ENCODE measurements at places on chromosomes 16 and 17.

DNA sequence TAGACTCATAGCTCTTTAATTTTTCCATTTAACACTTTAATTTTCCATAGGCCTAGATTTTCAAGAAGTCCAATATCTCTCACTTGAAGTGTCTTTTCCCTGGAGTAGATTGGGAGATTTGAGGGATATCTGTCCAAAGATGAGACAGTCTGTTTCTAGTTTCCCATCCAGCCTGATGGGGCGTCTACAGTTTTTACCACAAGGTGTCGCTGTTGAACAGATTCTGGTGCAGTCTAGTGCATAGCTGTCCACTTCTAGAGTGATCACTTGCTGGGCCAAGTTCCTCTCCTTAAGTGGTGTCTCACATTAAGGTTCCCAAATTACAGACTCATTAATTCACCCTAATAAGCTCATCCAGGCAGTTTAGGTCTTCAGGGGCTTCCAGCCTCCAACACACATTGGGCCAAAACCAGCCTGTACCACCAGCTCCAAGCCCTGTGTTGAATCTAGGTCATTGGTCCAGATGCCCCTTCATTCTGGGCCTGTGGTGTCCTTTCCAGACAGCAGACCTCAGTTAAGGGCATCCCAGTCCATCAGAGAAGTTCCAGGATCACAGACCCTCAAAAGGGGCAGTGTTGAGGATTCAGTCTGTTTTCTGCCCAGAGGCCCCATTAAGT is 9.4 kb downstream of the SNX20 start:
- DNase-seq: peak; percentile 49

- DNase-seq: no peak
Measured at GRCh38 chr16:30137897-30138296, 14.9 kb upstream of the MAPK3 start.

DNA sequence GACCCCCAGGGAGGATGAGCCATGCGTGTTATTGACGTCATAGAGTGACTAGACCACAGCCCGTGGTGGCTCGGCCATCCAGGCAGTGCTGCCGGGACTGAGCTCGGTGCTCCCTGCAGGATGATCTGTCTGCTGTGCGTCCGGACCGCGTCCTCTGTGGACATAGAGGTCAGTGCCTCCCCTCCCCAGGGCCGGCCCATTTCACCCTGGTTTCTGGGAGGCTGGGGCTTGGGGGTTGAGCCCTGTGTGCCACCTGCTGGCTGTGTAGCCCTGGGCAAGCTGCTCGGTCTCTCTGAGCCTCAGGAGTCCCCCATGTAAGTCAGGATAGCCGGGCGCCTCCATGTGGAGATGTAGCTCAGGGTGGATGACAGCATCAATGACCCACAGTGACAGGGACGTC is 8.3 kb downstream of the TSC2 start:
- peak; percentile 20 for DNase-seq

DNA sequence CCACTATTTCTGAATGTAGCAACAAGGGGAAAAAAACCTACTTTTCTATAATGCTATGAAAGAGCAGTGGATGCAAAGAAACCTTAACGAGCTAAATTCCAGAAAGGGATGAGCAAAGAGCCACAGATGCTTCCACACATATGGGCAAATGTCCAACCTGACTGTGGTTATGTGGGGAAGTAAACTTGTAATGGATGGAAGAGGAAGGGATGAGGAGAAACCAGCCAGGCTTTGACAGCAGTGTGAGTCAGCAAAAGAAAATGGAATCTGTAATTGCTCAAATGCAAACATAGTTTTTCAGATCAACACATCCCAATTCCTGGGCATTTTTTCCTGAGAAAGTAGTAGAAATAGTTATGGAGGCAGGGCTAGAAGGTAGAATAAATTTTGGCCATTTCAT is 204.8 kb upstream of the CPHXL start:
- no peak for DNase-seq

- no peak for DNase-seq
Measured at GRCh38 chr17:76370261-76370993, 14.0 kb upstream of the SPHK1 start.

DNA sequence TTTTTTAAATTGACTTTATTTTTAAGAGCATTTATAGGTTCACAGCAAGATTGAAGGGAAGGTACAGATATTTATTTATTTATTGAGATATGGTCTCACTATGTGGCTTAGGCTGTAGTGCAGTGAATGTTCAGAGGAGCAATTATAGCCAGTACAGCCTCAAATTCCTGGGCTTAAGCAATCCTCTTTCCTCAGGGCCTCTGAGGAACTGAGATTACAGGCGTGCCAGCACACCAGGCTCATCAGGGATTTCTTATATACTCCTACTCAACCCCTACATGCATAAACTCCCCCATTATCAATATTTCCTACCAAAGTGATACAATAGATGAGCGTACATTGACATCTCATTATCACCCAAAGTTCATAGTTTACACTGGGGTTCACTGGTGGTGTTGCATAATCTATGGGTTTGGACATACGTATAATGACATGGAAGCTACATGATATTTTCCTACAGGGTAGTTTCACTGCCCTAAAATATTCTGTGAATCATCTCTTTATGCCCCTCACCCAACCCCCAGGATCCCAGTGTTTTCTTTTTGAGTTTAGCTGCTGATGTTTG is 33.5 kb downstream of the HS3ST3B1 start:
- no peak for DNase-seq

DNA sequence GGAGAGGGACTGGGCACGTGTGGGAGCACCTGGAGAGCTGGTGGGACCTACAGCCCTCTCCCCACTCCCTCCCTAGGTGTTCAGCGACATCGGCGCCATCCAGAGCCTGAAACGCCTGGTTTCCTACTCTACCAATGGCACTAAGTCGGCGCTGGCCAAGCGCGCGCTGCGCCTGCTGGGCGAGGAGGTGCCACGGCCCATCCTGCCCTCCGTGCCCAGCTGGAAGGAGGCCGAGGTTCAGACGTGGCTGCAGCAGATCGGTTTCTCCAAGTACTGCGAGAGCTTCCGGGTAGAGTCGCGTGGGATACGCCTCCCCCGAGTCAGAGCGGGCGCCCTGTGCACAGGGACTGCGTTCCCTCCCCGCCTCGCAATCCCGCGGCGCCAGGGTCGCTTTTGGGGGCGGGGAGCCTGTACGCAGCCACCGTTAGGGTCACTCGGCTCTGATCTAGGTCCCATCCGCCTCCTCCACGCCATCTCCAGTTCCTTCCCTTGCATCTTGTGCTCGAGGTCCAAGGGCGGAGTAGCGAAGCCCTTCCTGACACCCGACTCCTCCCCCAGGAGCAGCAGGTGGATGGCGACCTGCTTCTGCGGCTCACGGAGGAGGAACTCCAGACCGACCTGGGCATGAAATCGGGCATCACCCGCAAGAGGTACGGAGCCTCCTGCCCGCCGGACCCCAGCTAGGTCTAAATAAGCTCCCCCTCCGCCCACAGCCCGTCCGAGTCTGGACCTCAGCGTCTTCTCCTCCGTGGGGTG is 13.0 kb downstream of the SARM1 start:
- no peak for DNase-seq

GRCh38 chr17:75645501-75645888 is 12.3 kb downstream of the SMIM5 start:
- DNase-seq: peak; percentile 72

GRCh38 chr17:80260791-80261158 is at the start of gene RNF213:
Gene RNF213, plus strand, starts transcription at chr17:80260852. Its CDS starts 2,830 bp downstream, at chr17:80263682.
- no peak for DNase-seq

GRCh38 chr17:43888548-43888947 is 18.8 kb downstream of the MPP2 start:
- DNase-seq: no peak

DNA sequence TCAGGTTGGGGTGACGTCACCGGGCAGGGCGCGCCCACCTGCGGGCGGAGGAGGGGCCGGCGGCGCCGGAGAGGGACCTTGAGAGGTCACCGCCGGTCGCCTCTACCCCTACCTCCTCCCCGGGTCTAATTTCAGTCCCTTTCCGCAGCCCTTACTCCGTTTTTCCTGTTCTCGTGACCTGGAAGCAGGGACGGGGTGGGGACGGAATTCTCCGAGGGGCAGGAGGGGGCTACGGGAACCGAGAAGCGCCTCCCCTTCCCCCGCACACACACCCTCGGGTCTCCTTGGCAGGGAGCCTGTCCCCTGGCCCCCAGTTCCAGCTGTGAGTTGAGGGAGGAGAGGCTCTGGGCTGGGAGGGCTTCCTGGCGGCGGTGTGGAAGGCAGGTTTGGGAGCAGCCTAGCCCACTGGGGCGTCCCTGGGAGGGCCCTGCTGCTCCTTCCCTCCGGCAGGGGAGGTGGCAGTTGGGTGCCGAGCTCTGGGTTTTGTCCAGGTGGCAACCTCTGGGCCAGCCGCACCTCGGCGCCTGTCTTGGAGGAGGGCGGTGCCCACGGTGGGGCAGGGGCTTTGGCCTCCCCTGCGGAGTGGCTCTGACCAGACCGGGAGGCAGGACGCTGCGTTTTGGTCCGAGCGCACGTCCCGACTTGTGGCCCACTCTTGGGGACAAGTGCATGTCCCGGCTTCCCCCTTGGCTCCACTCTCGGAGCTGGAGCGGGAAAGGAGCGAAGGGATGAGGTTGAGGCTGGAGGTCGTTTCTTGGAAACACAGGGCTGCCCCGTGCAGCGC is 773 bp downstream of the SYNGR3 start:
- peak; percentile 69 for DNase-seq

DNA sequence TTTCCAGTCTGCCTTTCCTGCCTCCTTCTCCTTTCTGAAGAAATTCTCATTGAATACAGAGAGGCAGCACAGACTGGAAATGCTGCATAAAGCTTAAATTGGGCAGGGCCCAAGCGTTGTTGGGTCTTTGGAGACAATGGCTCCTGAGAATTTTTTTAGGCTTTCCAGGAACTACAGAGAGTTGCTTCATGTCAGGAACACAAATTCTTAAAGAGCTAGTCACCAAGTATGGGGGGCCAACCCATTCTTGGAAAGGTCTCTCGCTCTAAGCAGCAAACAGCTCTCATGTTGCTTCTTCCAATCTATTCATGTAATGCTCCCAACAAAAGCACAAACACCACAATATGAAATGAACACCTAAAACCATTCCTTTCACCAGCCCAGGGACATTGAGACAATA is 6.9 kb downstream of the HNF1B start:
- DNase-seq: no peak

- DNase-seq: peak; percentile 78
Measured at GRCh38 chr17:76700617-76701470, 9.9 kb downstream of the MXRA7 start.

- no peak for DNase-seq
Measured at GRCh38 chr17:83199500-83200201, 120.2 kb downstream of the METRNL start.

GRCh38 chr17:79778504-79779083 is 646 bp downstream of the CBX2 start:
- peak; percentile 51 for DNase-seq

- DNase-seq: no peak
Measured at GRCh38 chr16:86681031-86681756, 102.8 kb downstream of the FOXL1 start.
